ENCODE measurements at places on chromosomes 6 and 20.

GRCh38 chr6:46648869-46649492, 3.6 kb downstream of the CYP39A1 start:
- no peak for DNase-seq

DNA sequence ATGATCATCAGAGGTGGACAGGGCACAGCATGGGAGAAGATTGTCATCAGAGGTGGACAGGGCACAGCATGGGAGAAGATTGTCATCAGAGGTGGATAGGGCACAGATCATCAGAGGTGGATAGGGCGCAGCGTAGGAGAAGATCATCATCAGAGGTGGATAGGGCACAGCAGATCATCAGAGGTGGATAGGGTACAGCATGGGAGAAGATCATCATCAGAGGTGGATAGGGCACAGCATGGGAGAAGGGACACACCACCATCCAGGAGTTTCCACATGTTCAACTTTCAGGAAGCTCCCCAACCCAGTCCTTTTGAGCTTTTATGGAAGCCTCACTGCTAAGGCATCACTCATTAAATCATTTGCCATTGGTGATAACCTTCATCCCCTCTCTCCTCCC, 104.1 kb downstream of the MAP7 start:
- no peak for DNase-seq

DNA sequence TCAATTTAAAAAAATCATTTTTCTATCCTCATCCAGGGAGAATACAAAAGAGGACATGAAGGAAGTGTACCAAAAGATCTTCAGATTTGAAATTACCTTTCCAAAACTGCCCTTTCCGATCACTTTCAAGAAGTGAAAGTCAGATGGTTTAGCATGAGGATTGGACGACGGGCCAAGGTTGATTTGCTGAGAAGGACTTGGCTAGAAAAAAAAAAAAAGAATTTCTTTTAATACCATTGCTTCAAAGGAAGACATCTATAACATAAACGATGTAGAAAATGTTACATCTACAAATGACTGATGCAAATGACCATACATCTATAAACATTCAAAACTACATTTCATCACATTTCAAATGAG, 120.9 kb upstream of the SLC2A12 start:
- DNase-seq: no peak

DNA sequence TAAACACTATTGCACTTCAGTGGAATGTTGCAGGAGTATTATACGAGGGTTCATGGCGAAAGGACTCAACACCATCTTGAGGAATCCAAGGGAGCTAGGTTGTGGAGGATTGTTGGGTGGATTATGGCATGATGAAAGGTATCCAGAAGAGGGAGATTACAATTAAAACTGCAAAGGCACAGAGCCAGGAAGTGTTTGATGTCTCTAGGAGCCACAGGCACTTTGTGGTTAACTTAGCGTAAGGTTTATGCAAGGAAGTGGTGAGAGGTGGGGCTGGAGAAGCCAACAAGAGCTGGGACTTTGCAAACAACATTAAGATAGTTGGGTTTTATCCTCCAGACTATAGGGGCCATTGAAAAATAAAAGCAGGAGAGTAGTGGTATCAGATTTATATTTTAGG, 86.6 kb upstream of the TPD52L1 start:
- no peak for DNase-seq

DNA sequence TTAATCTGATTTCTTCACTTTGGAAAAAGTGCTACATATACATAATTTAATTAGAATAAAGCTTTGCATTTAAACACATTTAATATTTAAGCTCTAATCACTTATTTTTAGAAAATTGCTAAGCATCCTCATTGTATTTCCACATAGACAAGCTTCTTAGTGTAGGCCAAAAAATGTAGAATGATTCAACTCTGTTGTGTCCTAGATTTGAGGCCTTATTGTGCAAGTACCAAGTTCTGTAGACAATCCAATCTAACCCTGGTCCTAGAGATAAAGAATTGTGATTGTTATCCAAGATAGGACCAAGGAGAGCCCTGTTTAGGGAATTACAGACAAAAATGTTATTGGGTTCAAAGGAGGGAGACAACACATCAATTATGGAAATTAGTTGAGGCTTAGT, 27.6 kb downstream of the MRAP2 start:
- DNase-seq: no peak

DNA sequence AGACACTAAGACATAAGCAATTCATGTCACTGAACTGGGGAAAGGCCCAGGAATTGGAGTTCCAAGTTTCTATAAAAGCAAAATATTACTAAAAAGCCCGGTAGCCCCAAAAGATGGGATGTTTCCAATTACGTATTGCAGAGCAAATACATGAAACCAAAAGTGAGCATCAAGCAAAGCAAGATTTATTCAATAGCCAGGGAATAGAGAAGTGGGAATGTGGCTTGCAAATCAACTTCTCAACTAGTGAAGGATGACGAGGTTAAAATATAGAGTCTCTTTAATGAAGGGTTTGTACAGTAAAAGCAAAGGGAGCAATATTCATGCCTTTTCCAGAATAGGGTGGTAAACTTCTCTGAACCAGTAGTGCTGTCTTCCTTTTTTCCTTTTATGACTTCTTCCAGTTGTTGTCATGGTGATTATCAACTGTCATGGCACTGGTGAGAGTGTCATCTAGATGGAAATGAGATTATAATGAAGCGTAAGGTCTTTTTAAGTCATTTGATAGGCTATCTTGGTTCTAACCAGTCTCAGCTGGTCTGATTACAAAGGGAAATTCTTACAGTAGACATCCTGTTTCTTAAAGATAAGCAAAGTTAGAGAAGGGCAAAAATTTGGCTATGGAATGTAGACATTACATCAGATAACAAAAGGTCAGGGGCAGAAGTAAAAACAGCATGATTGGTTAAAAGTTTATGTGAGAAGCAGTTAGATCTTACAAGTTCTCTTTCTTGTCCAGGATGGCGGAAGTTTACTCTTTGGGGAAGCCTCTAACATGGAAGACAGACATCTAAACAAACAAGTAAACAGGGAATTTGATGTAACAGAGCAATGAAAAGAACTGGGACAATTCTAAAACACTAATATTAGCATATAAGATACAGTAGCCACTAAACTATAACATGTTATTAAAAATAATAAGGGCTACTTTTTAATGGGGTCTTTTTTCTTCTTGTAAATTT, 96.9 kb downstream of the TBX18 start:
- DNase-seq: no peak

- DNase-seq: no peak
Measured at GRCh38 chr6:170253910-170254269, 37.0 kb downstream of the DLL1 start.

DNA sequence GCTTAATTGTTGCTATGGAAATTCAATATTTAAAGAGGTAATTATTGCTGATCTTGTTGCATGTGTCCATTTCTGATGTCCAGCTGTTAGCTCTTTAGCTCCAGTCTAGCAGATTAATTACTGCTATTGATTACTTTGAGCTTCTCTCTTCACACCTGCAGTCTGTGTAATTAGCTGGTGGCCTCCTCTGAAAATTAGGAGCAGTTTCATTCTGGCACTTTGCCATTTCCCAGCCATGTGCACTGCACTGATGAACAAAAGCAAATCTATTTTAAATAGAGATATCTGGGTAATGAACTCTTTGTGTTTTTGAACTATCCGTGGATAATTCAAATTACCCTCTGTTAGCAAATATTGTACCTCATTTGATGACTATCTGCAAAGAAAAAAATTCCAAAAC, 275.9 kb downstream of the RNF144B start:
- no peak for DNase-seq

- DNase-seq: no peak
Measured at GRCh38 chr6:86152546-86152945, 509.9 kb upstream of the SYNCRIP start.

GRCh38 chr6:26197933-26198721, 110.9 kb downstream of the HFE start:
- peak; percentile 14 for DNase-seq

DNA sequence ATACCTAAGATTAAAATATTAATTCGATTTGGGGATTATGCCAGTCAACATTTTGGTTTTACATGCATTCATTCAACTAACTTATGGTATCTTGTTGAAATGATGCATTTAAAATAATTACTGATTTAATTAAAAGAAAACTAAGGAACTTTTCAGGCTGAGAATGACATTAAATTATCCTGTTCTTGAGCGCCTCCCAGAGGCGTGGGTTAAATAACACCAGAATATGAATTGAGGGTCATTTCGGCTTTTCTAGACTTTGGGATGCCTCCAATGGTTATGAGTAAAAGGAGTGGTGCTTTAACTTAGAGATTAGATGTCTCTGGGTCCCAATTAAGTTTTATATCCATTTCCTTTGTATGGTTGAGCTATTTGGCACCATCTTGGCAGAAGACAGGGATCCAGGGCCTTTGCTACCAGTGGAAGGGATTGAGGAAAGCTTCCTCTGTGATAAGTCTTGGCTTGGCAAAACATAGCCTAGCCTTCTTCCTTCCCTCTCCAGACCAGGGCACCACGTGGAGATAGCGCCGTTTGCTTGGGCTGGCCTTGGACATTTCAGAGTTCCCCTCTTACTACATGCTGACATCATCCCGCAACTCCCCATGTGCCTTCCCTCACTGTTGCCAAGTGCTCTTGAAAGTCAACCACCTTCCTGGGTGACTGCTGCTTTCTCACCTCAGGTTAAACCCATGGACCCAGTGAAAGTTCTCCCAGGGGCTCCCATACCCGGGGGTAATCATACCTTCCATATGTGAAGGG, 28.7 kb downstream of the GNAS start:
- no peak for DNase-seq

- DNase-seq: no peak
Measured at GRCh38 chr6:84466511-84466910, 239.1 kb upstream of the CEP162 start.

DNA sequence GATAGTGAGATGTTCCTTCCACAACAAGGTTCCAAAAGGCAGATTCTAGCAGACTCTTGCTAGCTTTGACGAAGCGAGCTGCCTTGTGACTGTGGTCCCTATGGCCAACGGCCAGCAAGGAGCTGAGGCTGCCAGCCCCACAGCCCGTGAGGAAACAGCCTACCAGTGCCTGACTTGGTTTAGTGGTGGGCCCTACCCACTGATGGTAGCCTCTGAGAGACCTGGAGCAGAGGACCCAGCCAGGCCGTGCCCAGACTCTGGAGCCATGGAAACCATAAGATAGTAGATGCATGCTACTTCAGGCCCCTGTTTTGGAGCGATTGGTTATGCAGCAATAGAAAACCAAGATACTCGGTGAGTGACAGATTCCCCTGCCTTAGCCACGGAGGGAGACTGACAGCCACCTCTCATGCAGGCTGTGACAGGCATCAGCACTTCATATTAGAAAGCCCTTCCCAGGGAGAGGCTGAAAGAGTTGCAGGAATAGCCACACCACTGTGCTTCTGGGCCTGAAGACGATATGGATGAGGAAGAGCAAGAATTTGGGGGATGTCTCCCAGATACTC, 19.2 kb downstream of the PSMG4 start:
- no peak for DNase-seq

- DNase-seq: no peak
Measured at GRCh38 chr6:43464337-43464736, 9.0 kb upstream of the DLK2 start.

GRCh38 chr20:46014517-46015396, 6.0 kb downstream of the MMP9 start:
- DNase-seq: no peak

DNA sequence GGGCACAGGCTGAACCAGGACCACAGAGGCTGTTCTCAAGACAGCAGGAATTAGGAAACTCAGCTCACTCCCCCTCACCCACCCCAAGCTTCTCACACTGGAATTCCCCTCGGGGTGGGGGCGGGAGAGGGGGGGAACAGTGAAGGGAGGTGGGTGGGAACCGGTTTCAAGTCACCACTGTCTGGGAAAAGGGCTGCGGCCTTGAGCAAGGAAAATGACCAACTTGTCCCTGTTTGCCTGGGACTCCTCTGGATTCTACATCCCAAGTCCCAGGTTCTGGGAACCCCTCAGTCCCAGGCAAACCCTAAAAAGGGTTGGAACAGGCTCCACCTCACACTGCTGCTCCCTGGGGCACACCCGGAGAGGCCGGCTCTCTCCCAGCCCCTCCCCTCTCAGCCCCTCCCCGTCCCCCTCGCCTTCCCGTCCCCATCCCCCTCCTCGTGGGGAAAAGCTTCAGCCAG, 230.7 kb downstream of the TFAP2C start:
- no peak for DNase-seq

GRCh38 chr6:4365686-4366085, 230.3 kb upstream of the ECI2 start:
- DNase-seq: no peak

GRCh38 chr6:56725254-56725653, 82.6 kb upstream of the DST start:
- DNase-seq: no peak

DNA sequence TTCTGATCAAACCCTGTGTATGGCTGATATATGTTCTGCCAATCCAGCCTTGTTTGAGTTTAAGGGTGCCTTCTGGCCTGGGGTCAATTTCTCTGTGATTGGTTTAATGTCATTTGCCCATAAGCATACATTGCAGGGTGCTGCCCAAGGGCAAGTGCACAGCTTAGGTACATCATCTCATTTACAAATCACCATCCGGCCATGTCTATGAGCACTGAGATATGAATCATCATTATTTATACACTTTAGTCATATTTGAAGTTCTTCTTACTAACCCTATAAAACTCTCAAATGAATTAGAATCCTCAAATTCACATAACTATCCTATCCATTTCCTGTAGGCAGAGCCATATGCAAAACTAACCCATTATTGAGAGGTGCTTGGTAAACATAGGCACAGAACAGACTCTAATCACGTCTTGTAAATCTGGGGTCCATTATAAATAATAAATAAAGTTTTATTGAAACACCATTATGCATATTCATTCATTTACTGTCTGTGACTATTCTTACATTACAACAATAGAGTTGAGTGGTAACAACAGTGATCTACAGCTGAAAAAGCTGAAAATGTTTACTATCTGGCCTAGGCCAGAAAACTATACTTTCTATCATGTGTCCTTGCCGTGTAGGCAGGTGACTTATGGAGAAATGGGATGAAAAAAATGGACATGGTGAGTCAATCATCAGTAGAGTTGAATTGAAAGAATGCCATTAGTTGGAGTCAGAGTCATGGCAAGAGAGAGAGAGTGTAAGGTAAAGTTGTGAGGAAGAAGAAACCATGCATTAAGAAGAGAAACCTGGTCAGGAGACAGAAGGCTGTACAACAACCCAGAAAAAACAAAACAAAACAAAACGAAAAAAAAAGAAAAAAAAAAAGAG, 25.0 kb downstream of the KCNQ5 start:
- no peak for DNase-seq

- DNase-seq: no peak
Measured at GRCh38 chr6:22368794-22369193, 72.0 kb upstream of the PRL start.

GRCh38 chr20:23446505-23446904, 6.2 kb downstream of the CST11 start:
- DNase-seq: peak; percentile 11

All from stimulated activated naive CD4-positive, alpha-beta T cell treated with Interleukin-2 at 50 U/mL for 16 hours (primary cell).